Activated CD4-positive, alpha-beta T cell treated with anti-CD3 and anti-CD28 coated beads, Interleukin-2, amount 50 U/mL, for 16 hours (primary cell): ENCODE measurements at places on chromosomes 2 and 18.

GRCh38 chr2:83282043-83282795, 1176.9 kb downstream of the SUCLG1 start:
- no peak for DNase-seq

DNA sequence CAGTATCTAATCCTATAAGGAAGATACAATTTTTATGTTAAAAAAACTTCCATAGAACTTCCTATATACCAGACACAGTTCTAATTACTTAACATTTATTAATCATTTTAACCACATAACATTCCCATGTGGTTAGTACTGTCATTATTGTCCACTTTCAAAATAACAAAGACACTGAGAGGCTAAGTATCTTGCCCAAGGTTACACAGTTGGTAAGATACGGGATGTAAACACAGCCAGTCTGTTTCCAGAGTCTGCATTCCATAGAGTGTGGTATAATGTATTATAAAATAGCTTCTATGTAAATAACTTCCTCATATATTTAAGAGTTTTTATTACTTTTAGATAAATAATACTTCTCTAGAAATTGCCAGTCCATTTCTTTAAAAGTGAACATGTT, 383.3 kb upstream of the ETAA1 start:
- DNase-seq: no peak

DNA sequence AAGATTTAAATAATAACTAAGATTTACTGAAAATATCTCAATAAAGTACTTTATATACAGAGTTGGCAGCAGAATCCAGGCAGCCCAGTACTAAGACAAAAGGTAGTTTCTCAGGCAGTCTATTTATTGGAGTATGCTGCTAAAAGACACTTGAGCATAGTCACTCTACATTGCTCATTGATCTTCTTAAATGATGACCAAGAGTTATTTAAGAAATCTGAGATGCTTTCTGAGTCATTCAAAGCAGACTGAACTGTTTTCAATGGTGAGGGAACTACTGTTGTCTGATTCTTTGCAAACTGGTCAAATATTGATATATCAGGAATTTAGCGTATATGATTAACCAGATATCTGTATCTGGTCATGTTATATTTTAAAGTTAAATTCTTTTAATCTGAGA, 133.6 kb downstream of the PHLPP1 start:
- no peak for DNase-seq

- no peak for DNase-seq
Measured at GRCh38 chr2:231665245-231666170, 42.8 kb upstream of the PTMA start.

GRCh38 chr2:97769711-97770110, 56.3 kb downstream of the ZAP70 start:
- no peak for DNase-seq

DNA sequence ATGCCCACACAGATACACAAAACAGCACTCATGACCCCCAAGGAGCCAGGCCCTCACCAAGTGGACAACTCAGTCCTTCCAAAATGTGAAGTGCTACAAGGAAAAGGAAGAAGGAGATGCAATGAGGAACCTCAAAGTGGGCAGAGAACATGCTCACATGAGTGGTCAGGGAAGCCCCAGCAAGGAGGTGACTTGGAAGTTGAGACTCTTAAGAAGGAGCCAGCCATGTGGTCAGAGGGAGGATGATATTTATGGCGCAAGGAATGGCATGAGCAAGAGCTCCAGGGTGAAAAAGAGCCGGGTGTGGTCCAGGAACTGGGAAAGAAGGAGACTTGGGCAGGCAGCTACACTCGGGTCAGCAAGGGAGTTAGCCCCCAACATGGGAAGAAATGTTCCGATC, 30.0 kb upstream of the KLHL29 start:
- DNase-seq: no peak

GRCh38 chr18:10182009-10182624, 268.3 kb downstream of the VAPA start:
- DNase-seq: no peak

- no peak for DNase-seq
Measured at GRCh38 chr2:173119944-173120343, 44.3 kb downstream of the MAP3K20 start.

DNA sequence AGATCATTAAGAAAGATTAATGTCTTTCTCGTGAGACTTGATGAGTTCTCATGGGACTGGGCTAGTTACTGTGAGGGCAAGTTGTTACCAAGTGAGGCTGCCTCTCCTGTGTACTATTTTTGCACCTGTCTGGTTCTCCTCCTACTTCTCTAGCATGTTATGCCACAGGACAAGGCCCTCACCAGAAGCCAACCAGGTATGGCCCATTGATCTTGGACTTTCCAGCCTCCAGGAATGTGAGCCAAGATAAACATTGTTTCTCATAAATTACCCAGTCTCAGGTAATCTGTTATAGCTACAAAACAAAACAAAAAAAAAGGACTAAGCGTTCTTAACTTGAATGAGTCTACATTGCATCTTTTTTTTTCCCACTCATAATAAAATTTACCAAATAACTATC, 184.1 kb downstream of the CDH7 start:
- DNase-seq: no peak

DNA sequence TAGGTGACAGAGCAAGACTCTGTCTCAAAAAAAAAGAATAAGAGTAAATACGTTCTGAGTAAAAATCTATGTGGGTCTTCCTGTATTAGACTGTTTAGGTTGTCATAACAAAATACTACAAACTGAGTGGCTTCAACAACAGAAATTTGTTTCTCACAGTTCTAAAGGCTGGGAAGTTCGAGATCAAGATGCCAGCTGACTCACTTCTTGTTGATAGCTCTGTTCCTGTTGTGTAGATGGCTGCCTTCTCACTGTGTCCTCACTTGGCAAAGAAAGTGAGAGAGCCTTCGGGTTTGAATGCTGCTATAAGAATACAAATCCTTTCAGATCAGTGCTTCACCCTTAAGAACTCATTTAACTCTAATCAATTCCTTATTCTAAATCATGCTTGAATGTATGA, 430.0 kb upstream of the VWC2L start:
- DNase-seq: no peak

DNA sequence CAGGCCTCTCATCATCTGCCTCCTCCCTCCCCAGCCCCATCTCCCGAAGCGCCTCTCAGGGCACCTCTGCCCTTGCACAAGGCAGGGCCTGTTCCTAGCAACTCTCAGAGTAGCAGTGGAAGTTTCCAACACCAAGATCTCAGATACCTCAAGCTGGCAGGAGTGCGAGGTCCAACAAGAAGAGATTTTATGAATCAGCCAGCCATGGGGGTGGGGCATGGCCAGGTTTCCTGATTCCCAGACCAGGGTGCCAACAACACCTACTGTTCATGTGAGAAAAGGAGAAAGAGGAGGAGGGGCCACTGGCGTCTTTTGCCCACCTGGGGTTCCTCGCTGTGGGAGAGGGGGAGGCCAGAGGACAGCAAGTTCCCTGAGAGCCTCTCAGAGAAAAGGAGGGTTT, 6.6 kb upstream of the STEAP3 start:
- no peak for DNase-seq

DNA sequence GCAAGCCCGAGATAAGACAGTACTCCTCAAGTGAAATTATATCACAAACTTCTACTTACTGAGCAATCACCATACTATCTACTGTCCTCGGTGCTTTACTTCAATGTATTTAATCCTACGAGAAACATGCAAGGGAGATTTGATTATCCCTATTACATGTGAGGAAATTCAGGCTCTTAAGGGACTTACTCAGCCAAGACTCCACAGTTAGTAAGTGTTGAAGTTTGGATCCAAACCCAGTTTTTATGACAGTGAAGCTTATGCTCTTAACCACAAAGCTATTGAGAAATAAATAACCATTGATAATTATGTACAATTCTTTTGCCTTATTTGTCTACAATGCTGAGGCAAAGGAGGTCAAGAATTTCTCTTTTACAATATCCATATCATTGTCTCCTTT, 672.9 kb upstream of the ACVR2A start:
- DNase-seq: no peak
